ENCODE measurements at places on chromosomes 2 and 18.

DNA sequence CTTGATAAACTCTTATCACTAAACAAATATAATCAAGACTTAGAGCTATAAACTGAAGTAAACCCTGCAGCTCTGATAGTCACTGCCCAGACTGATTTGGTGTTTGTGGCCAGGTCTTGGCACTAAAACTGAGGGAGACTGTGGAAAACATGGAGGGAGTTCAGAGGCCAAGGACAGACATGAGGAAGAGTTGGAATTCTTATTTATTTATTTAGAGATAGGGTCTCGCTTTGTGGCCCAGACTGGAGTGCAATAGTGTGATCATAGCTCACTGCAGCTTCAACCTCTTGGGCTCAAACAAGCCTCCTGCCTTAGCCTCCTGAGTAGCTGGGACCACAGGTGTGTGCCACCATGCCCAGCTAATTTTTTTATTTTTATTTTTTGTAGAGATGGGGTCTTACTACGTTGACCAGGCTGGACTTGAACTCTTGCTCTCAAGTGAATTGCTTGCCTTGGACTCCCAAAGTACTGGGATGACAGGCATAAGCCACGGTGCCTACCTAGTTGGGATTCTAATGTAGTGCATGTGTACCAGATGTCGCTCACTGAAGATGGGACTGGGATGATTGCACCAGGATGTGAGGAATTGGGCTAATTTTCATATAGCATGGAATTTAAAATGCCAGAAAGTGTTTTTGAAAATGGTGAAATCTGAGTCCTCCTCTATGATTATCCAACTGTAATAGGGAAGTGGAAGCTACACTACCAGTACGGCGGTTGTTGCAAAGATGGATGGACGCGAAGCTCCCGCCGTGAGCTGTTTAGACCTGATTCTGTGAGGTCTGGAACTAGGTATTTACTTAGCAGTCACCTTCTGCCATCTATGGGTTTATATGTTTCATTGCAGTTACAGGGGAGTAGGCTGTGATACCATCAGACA lies 52.7 kb upstream of the CTLA4 start:
- peak; percentile 54 for DNase-seq

DNA sequence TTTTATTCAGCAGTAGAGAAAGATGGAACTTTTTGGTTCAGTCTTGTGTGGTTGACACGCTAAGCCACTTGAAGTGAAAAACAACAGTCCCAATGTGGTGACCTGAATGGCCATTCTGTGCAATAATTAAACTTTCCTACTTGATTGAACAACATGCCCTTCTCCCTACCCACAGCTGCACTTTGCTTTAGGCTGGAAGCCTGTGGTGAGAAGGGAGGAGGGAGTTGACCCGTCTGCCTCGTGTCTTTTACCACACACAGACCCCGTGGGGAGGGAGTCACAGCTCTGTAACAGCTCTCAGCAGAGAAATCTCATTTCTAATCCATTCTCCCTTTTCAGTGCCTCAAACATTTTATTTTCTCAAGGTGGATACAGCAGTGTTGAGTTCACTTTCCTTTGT lies 138.2 kb upstream of the PKDCC start:
- DNase-seq = no peak

DNA sequence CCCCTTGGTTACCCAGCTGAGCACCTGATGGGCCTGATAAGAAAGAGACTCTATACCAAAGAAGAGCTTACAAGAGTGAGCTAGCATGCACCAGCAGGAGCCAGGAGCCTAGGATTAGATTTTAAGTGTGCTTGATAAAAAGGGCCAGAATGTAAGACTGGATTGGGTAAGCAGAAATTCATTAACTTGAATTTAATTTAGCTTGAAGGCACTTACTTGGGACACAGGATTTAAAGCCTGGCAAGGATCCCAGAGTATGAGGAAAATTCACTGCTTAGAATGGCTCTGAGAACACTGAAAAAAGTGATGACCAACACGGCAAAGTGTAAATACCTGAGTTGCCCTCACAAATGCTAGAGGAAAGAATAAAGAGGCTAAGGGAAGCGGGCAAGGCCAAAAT lies 91.3 kb upstream of the RBBP8 start:
- no peak for DNase-seq

DNA sequence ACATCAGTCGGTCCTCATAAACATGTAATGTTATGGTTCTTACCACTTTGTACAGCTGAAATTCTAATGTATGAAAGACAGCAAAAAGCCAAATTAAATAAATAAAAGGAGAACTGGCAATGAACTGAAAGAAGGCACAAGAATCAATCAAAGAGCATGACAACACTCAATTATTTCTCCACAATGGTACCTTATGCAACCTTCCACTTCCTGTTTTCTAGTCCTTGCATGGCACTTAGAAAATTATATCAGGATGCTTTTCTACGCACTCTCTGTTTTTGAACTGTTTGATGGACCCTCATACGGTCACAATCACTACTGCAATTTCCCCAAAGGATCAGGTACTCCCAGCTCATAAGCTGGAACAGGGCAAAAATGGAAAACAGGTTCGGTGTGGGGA lies 81.6 kb downstream of the EPB41L3 start:
- DNase-seq = no peak

DNA sequence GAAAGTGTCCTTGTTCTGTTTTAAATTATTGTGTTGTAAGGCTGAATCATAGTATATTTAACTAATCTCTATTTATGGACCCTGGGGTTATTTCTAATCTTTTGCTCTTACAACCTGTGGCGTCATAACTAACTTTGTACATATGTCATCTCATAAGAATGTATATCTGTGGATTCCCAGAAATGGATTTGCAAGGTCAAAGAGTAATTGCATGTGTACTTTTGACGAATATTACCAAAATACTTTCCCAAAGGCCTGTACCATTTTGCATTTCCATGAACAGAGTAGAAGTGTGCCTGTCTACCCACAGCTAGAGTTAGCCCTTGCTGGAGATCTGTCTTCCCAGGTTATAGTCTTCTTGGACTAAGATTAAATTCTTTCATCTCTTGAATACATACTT lies 42.8 kb downstream of the SEMA4F start:
- no peak for DNase-seq

DNA sequence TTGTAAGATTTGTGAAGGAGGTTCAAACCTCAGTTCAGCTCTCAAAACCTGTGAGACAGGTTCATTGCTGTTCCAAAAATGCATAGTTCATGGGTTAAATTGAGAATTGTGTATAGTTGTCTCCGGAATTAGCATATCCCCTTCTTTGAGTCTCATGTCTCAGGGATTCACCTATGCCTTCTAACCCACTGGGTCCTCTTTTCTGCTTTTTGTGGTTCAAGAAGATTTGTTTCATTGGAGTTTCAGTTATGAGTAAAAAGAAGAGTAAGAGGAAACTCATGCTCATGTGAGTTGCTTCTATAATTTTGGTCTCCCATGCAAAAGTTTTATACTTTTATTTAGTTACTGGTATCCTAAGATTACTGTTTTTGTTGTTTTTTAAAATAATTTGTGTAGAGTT lies 1219.8 kb upstream of the ZEB2 start:
- DNase-seq = no peak

DNA sequence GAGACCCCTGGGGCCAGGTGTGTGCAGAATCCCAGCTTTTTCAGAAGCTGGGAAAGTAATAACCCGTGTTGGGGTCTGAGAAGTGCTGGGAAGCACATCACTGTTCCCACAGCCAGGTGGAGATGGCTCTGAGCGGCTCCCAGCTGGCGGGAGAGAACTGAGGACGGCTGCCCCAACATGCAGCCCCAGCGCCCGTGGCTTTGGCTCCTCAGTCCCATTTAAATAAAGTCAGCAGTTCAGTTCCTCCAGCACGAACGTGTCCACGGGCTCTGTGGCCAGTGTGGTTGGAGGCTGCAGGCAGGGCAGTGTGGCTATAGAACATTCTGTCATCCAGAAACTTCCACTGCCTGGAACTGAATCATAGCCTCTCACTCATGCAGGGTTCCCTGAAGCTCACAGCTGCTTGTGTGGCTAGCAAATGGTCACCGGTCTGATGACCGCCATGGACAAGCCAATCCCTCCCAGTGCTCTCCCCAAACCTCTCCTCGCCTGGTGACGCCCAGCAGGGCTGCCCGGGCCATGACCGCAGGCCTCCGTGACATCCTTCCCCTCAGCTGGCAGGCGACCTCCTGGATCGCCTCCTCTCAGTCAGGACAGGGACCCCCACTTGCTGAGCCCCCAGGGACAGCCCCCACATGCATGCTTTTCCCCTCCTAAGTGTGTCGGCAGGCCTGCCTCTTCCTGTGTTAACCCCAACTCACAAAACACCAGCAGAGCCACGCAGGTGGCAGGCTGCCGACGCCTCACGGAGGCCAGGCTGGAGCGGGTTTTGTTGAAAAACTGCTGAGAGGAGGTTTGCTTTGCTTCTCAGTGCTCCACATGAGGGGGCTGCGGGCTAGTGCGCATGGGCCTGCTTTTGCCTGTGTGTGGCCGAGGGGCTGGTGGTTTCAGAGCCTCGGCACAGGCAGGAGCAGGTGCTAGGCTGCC lies 1.3 kb downstream of the RTP5 start:
- no peak for DNase-seq
